ENCODE measurements at places on chromosomes 6 and 20. TPM values are rescaled to one million over a fixed set of nuclear protein-coding genes. Genes with fewer than 3 reads are reported as not detected.
A peak's percentile ranks its signal among the peaks of the same experiment; 100 is the strongest.

DNA sequence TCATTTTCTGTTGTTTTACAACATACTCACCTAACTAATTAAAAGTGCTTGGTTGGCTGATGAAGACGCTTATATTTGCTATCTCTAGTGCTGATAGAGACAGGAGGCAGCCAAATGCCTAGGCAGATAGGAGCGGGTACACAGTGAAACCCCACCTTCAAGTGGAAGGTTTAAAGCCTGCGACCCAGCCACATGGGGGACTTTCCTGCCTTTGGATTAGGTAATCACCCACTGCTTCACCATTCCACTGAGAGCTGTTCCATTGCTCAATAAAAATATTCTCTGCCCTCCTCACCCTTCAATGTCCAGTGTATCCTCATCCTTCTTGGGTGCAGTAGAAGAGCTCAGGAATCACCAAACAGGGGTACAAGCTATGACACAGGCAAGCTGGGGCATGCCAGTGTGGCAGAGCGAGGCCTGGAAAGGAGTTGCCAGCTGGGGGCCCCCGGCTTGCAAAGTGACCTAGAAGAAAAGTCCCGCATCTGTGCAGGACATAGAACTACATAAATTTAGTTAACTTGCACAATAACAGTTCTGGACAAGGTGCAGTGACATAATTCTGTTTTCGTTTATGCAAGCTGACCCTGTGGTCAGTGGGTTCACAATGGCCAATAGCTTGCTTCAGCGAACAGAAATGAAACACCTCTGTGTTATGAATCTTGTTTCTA lies 112.0 kb upstream of the MLIP start:
- DNase-seq = no peak

- DNase-seq = no peak
Measured at GRCh38 chr6:168035661-168036545, 38.4 kb downstream of the KIF25 start.

- DNase-seq = no peak
Measured at GRCh38 chr20:7776148-7776547, 164.1 kb downstream of the HAO1 start.

DNA sequence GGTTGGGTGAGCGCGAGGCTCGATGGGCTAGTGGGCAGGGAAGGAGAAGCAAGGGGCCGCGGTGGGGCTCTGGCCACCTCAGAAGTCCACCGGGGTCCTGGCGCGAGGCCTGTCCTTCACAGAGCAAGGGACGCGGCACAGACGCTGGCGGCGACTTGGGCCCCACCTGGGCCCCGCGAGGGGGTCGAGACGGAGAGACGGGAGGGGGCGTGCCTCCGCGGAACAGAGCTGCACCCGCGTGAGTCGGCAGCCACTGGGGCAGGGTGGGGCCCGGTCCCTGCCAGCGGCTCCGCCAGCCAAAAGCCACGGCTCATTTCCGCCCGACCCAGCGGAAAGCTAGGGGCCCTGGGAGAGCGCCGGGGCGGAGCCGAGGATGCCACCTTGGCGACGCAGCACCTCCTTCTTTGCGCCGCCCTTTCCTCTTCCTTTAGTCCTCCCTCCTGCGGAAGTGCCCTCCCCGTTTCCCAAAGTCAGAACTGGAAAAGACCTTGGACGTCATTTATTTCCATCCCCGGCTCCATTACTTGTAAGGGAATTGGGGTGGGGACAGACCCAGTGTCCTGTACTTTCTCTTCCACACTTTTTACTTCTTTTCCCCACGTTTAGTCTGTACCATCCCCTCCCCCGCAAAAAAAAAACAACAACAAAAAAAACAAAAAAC lies at the start of gene CUL7:
Gene CUL7 (minus strand): TSS at position 307 of the 661 bp plus-strand sequence. CDS start 1,063 bp downstream, outside the sequence.
- DNase-seq = peak; percentile 94

ARMC2 gene
- 11.5 TPM for total RNA-seq

- DNase-seq = no peak
Measured at GRCh38 chr6:107386340-107386739, 73.0 kb downstream of the PDSS2 start.

- DNase-seq = no peak
Measured at GRCh38 chr6:1322696-1323219, 10.9 kb downstream of the FOXQ1 start.

MAP1LC3A gene
- 71.5 TPM for total RNA-seq

DNA sequence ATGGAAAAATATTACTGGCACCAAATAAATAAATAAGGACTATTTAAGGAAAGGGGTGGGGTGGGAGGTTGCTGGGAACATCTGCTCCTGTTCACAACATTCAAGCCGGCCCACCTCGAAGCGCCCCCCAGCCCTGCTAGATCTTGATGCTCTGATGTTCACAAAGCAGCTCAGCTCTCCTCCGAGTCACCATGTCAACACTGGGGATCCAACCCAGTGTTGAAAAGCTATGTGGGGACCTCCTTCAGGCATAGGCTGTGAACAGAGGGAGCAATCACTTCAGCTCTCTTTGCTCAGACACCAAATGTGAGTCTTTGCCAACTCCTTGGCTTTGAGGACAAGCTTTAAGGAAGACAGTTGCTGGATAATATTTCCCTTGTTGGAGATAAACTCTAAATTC lies 176.8 kb upstream of the NT5E start:
- DNase-seq = no peak

DNA sequence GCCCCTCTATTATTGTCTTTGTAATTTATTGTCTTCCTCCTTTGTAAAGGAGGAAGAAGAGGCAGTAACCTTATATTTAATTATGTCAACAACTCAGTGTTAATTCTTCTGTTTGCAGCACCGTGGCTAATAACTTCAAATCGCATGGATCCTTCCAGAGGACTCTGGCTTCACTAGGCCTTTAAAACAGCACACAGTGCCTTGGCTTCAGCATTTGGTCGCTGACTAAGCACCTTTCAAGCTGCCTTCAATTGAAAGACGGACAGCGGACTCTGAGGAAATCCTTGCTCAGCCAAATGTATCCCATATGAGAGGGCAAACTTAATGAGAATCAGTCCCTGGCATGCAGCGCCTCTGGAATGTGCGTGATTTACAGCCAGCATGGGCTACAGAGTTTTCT lies 64.2 kb downstream of the SGK1 start:
- no peak for DNase-seq

- no peak for DNase-seq
Measured at GRCh38 chr6:14671261-14671681, 553.7 kb downstream of the CD83 start.

ELOVL4 gene
- 2.9 TPM for total RNA-seq

REV3L gene
- 33.9 TPM for total RNA-seq

- DNase-seq = no peak
Measured at GRCh38 chr6:126662966-126663365, 323.1 kb downstream of the CENPW start.

MAS1 gene
- total RNA-seq = 0.49 TPM

GRCh38 chr6:586553-586952 lies 70.3 kb downstream of the HUS1B start:
- no peak for DNase-seq

- DNase-seq = no peak
Measured at GRCh38 chr6:1612299-1612973, 2.7 kb downstream of the FOXC1 start.

DNA sequence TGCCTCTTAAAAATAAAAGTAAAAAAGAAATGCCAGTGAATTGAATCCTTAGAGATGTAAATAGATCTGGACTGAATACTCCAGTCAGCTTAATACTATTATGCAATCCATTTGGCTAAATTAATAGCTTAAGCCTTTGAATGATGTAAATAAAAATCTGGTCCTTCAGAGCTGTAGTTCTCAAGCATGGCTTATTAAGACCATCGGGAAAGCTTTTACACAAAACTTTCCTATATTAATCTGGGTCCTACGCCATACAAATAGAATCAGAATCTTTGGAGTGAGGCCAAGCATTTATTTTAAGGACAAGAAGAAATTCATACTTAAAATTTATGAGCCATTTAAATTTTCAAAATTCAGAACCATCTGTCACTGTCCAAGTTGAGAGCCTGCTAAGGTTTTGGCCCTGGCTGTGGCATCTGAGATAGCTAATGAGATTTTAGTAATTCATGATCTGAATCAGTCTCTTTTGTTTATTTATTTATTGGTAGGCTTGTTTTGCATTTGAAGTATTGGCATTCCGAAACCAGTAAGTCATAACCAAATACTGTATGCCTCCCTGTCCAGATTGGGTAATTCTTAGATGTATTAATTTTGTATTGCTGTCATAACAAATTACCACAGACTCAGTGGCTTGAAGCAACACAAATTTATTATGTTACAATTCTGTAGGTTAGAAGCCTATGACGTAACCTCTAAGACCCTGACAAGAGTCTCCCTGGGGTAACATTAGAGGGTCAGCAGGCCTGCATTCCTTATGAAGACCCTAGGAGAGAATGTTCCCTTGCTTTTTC lies 228.1 kb upstream of the RAB32 start:
- DNase-seq = no peak

ANGPT4 gene
- 0.98 TPM for total RNA-seq

DNA sequence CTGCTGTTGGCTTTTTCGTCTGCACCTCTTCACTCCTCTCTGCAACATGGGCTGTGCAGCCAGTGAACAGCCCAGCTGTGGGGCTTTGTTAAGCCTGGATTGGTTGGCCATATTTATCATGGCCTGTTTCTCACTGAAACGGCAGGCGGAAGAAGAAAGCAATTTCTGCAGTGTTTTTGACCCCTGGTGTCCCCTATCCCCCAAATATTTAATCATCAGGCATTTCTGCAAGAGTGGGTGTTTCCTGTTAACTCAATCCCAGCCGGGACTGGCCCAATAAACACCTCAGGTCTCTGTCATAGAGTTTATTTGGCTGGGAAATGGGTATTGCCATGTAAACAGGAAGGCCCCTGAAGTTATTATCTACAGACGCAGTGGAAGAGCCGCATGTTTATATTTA lies 174.8 kb upstream of the SUPT3H start:
- DNase-seq = no peak

TREM2 gene
- 5.2 TPM for total RNA-seq

- no peak for DNase-seq
Measured at GRCh38 chr6:3803627-3804468, 45.3 kb upstream of the FAM50B start.

SNRPB gene
- total RNA-seq = 173 TPM

TPBG gene
- 23.8 TPM for total RNA-seq

ERGIC3 gene
- 113 TPM for total RNA-seq

- no peak for DNase-seq
Measured at GRCh38 chr6:40900791-40901190, 138.2 kb downstream of the UNC5CL start.

DNA sequence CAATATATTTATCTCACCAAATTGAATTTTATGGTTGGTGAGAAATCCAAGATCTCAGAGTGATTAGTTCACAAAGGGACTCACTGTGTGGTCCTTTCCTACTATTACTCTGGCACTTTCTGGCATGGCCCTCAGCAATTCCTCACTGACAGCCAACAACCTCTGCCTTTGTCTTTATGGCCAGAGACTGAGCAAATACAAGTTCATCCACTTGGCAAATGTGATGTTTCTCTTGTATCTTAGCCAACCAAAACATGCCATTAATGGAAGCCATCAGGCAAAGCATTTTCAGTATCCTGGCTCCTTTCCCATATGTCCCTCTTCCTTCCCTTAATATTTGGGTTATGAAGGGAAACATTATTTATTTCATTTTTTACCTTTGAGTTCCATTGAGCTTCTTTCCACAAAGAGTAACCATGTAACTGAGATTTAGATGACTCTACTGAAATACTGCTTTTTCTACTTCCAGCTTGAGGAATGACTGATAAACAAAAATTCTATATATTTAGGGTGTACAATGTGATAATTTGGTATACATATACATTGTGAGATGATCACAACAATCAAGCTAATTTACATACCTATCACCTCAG lies 30.8 kb upstream of the SMLR1 start:
- DNase-seq = no peak

SASH1 gene
- total RNA-seq = 86.4 TPM

GRCh38 chr6:156150391-156150790 lies 626.8 kb upstream of the ARID1B start:
- no peak for DNase-seq

SDHAF4 gene
- total RNA-seq = 5.6 TPM

DZANK1 gene
- total RNA-seq = 2.9 TPM

- DNase-seq = no peak
Measured at GRCh38 chr6:11143394-11144371, 32.2 kb upstream of the ERVFRD-1 start.

DNA sequence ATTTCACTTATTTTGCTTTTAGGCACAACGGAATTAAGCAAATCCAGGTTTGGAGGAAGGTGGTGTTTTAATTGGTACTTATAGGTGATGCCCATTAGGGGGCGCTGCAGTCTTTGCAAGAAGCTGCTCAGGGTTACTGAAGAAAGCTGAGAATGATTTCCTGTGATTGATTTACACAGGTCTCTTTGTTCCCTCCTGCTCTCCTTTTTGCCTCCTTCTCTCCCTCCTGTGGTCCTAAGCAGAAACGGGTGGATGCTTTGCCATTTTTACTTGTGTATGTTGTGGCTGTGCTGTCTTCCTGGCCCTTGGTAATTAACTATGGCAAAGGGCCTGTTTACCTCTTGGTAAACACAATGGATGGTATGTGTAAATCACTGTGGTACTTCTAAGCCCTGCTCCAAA lies 97.8 kb downstream of the ANKS1A start:
- DNase-seq = no peak
